Activated T-helper 1 cell treated with anti-CD3 and anti-CD28 coated beads, Interleukin-2, amount 50 U/mL, for 16 hours (primary cell): ENCODE measurements at places on chromosomes 2 and 18.

DNA sequence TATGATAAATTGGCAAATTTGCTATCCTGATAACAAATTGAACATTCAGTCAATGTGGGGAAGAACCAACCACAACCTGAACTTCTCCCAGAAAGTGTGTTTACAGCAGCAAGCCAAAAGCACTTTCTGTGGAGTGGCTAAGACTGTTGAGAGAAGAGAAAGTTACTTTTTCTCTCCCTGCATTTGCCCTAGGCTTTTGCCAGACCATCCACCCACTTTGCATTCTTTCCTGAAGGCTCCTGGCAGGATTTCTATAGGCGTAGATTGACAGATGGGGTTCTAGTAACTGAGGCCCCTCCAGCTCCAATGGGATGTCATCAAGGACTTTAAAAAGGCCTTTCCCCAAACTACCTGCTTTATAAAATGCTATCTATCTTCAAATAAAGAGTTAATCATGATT, 215.2 kb downstream of the GULP1 start:
- DNase-seq: no peak

GRCh38 chr2:26283606-26284005, 38.9 kb downstream of the HADHB start:
- DNase-seq: no peak

GRCh38 chr2:159615367-159616285, 722 bp downstream of the BAZ2B start:
- DNase-seq: peak; percentile 5

- DNase-seq: no peak
These were observed 46.4 kb downstream of the CHRNA1 start for GRCh38 chr2:174717916-174718315.

DNA sequence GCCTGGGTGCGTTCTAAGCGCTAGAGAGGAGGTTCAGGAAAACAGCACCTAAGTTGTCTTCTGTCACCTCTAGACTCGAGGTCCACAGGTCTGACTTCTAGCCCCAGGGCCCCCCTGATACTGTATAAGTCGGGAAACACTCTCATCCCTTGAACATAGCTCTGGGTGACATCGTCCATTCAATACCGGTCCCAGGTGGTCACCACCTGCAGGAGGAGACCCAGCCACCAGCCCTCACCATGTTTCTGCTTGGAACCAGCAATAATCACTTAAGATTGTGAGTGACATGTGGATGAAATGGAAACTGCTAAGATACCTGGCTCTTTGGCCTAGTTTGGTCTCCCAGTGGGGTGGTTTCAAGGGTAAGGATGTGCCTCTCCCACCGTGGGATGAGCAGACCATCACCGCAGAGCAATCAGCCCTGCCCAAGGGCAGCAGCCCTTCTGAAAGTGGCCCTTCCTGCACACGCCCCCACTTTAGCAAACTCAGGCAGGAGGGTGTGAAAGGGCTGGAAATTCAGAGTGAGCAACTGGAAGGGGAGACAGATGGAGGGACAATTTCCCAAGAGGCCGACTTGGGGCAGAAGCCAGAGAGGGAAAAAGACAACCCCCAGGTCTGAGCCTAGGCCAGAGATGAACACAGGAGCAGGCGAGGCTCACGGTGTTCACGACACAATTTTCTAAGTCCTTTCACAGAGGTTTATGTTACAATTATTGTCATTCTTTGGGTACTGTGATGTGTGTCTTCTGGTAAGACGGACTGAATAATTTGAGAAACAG, 95.2 kb downstream of the ZNF516 start:
- DNase-seq: no peak

- DNase-seq: no peak
These were observed 558.8 kb upstream of the CDH2 start for GRCh38 chr18:28735731-28736130.

- no peak for DNase-seq
These were observed 6.7 kb downstream of the NPPC start for GRCh38 chr2:231919341-231920035.

- no peak for DNase-seq
These were observed 20.0 kb upstream of the SPATA3 start for GRCh38 chr2:230975927-230976326.

- DNase-seq: no peak
These were observed 228.1 kb upstream of the RAB6C start for GRCh38 chr2:129751409-129751808.
